ENCODE measurements at places on chromosomes 7 and 10.
A peak's percentile ranks its signal among the peaks of the same experiment; 100 is the strongest.

- DNase-seq = no peak
These were observed 156.6 kb upstream of the PRSS1 start for GRCh38 chr7:142592664-142593063.

GRCh38 chr10:98373260-98374040, 41.5 kb downstream of the PYROXD2 start:
- DNase-seq = no peak

GRCh38 chr7:157625973-157626742, 289.4 kb downstream of the DNAJB6 start:
- no peak for DNase-seq

- DNase-seq = no peak
These were observed 752 bp upstream of the ABCA13 start for GRCh38 chr7:48170506-48170905.

- peak; percentile 86 for DNase-seq
These were observed 21.5 kb downstream of the ADAMTS14 start for GRCh38 chr10:70693619-70694335.

GRCh38 chr7:78039790-78040776, 241.5 kb downstream of the PHTF2 start:
- DNase-seq = no peak

- DNase-seq = no peak
These were observed 93.5 kb downstream of the AKAP9 start for GRCh38 chr7:92034116-92034515.

- DNase-seq = no peak
These were observed at the start of gene TRIM8 for GRCh38 chr10:102644066-102644645. TRIM8 (plus strand) TSS chr10:102644479; CDS start chr10:102644618, 139 bp downstream.

- peak; percentile 62 for DNase-seq
These were observed 85.3 kb downstream of the FAM241B start for GRCh38 chr10:69715156-69715898.

GRCh38 chr7:85669225-85669624, 482.4 kb upstream of the SEMA3D start:
- DNase-seq = no peak

GRCh38 chr7:70942791-70943190, 189.2 kb upstream of the GALNT17 start:
- DNase-seq = no peak

DNA sequence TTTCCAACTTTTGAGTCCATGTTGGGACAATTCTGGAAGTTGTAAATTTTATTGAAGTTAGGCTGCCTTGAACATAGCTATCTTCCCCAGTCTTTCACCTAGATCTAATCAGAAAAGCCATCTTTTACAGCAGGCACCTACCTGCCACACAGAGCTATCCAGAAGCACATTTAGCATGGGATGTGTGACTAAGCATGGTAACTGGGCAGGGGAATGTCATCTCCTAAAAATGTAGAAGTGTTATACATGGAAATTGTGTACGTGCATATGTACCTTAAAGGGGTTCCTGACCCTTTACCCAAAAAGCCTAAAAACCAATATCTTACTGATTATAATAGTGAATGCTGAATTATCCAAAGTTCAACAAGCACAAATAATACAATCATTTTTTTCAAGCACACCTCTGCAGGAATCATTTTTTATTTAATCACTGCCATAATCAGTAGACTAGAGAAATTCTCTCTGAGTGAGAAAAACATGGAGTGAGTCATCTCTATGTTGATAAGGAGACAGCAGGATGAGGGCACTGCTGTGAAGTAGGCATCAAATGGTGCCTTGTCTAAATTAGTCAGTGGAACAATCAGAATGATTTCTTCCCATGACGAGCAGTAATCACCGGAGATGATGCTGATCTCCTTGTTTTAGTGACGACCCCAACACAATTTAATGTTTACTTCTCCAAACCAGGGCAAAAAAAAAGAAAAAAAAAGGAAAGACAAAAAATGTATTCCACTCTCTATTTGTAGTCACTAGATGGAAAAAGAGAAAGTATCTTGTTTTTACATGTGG, 75.9 kb downstream of the SORBS1 start:
- DNase-seq = peak; percentile 57

DNA sequence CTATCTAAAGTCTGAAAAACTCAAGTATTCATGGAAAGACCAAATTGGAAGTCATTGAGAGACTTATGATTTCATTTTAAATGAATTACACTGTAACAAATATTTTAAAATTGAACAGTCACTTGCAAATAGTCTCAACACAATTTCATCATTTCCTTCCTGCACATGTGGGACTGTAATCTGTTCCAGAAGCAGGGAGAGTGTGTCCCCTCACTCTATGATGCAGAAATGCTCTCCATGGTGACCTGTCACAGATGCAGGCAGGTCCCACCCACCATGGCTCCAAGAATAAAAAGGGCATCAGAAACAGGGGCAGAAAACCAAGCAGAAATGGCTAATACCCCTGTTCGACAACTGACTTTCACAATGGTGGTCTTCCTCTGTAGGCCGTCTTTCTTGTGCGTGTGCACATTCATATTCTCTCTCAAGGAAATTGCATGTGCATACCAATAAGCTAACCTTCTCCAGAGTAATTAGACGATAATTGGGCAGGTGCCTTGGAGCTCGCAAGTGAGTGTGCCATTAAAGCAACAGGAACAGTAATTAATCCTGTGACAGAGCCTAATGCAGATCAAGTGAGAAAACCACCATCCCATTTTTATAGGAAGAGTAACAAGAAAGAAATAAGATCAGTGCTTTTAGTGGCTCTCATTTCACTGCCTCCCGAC, 170.9 kb downstream of the ZMYND11 start:
- no peak for DNase-seq

- DNase-seq = no peak
These were observed 532.3 kb upstream of the GALNT17 start for GRCh38 chr7:70599446-70600190.

GRCh38 chr7:156932006-156932405, 17.5 kb upstream of the NOM1 start:
- DNase-seq = no peak

GRCh38 chr10:24991298-24991697, 24.7 kb downstream of the ENKUR start:
- no peak for DNase-seq

GRCh38 chr10:76911184-76911583, 726.4 kb downstream of the KCNMA1 start:
- no peak for DNase-seq
